Neural crest cell (in vitro differentiated cells): ENCODE measurements at places on chromosomes 13 and 19. TPM values are rescaled to one million over a fixed set of nuclear protein-coding genes. Genes with fewer than 3 reads are reported as not detected.

The ZNF471 gene
- not detected in 2 replicates for total RNA-seq

The STOML3 gene
- total RNA-seq, result not detected in 2 replicates

The KLK4 gene
- not detected in 2 replicates for total RNA-seq

The KIR2DL1 gene
- not detected in 2 replicates for total RNA-seq

The DCLK1 gene
- 20.0 and 22.4 TPM in 2 replicates for total RNA-seq

The LGALS7 gene
- not detected in 2 replicates for total RNA-seq

The ZNF793 gene
- 17.7 and 18.1 TPM in 2 replicates for total RNA-seq

The CEACAM20 gene
- not detected in 2 replicates for total RNA-seq

The LILRA6 gene
- not detected in 2 replicates for total RNA-seq

The CCDC124 gene
- 122 and 126 TPM in 2 replicates for total RNA-seq

The CYP2A6 gene
- total RNA-seq, result not detected in 2 replicates

The TMEM38A gene
- total RNA-seq, result 3.4 and 4.4 TPM in 2 replicates

The GARIN5A gene
- total RNA-seq, result 1.1 and 1.3 TPM in 2 replicates

The FCER2 gene
- total RNA-seq, result not detected in 2 replicates

- no peak for DNase-seq
These were observed 147.3 kb downstream of the LHFPL6 start for GRCh38 chr13:39455521-39456175.

GRCh38 chr19:4984106-4984380 is 15.1 kb downstream of the KDM4B start:
- DNase-seq, result no peak

GRCh38 chr19:39525205-39525604 is 7.4 kb downstream of the EID2B start:
- no peak for DNase-seq

GRCh38 chr13:73369095-73369494 is 310.3 kb downstream of the KLF5 start:
- DNase-seq, result no peak

DNA sequence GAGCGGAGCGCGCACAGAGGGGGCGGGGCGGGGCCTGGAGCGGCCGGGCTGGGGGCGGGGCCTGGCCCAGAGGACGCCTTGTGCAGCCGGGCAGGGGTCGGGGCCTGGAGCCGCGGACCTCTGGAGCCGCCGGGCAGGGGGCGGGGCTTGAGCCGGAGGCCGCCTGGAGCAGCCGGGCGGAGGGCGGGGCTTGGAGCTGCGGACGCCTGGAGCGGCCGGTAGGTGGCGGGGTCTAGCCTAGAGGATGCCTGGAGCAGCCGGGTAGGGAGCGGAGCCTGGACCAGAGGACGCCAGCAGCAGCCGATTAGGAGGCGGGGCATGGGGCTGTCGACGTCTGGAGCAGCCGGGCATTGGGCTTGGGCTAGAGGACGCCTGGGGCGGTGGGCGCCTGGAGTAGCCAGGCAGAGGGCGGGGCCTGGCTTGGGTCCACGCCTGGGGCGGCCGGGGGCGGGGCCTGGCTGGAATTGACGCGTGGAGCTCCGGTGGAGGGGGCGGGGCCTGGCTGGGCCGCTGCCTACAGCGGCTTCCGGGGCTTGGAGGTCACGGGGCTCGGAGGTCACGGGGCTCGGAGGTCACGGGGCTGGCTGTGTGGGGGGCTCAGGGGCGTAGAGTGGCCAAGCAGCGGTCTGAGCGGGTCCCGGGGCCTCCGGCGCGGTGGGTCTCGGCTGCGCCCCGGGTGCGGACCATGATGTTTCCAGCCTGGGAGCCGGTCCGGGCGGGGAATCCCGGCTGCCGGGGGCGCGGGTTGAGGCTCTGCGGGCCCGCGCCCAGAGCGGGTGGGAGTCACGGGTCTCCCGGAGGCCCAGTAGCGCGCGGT is at the start of gene ANKRD10:
ANKRD10 (minus strand) TSS at position 13 of the 817 bp plus-strand sequence. CDS start 135 bp downstream, outside the sequence.
- peak; percentile 98 for DNase-seq

DNA sequence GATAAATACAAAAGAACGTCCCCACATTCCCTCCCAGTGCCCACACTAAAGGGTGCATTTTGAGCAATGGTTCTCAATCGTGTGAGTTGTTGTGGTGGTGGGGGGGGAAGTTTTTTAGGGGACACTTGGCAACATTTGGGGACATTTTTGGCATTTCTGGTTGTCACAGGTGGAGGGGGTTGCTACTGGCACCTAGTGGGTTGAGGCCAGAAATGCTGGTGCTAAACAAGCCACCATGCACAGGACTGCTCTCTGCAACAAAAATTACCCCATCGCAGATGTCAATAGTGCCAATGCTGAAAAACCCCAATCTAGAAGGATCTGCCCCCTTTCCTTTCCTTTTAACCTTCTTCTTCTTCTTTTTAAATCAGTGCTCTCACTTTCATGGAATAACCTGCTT is 453.3 kb downstream of the TSHZ3 start:
- no peak for DNase-seq

DNA sequence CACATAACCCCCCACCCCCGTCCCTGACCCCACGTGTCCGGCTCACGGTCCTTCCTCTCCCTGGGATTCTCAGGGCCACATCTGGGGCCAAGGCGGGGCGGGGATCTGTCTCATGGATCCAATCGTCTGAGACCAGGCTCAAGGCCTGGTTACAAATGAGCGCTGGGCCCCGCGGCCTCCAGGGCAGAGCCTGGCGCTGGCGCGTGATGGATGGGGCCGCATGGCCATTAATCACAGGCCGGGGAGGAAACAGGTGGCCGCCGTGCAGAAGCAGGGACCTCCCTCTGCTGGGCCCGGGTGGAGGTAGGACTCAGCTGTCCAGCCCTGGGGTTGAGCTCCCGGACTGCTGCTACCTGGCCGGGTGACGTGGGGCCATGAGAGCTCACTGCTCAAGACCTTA is 5.8 kb upstream of the TLE5 start:
- no peak for DNase-seq

DNA sequence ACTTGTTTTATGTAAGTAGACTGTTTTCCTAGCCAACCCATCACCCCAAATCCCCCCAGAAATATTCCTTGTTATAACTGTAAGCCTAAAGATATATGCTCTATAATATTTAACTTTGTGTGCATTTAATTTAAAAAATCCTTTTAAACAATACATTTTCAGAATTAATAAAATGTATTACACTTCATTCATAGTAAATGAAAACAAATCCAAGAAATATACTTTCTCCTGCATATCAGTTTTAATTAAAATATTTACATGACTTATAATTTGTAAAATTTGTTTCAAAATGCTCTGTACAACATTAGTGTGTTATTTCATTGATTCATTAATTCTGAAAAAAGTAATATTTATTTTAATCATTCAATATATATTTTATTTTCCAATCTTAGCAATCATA is 669.1 kb upstream of the PCDH20 start:
- DNase-seq, result no peak

DNA sequence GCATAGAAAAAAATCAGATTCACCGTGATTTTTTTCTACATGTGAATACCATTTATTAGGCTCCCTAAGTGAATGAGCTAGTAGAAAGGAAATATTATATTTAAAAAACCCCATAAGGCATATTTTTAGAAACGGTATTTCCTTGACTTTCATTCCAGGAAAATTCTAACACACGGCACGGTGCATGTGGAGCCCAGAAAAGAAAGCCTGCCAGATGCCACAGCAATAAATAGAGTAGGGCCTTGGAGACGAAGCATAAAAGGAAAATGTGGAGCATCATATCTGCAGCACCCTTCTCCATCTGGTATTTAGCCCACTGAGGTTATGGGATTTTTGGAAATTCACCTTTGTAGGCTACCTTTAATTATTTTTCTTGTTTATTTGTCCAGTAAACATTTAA is 314.4 kb downstream of the ENOX1 start:
- DNase-seq, result no peak

- peak; percentile 81 for DNase-seq
These were observed 70.8 kb downstream of the NUFIP1 start for GRCh38 chr13:44918326-44919103.

DNA sequence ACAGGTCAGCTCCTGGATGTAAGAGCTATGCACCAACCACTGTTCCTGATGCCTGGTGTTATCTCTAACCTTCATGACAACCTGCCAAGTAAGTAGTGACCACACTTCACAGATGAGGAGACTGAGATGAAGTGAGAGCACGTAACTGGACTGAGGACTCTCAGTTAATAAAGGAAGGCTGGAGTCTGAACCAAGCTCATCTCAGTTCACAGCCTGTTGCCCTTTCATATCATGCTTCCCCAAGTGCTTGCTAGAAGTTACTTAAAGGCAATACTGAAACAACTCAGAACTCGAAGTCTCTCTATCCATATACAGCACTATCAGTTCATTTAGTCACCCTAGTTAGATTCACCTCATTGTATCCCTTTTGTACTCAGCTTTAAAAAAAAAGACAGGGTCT is 119.7 kb downstream of the ABCC4 start:
- no peak for DNase-seq

DNA sequence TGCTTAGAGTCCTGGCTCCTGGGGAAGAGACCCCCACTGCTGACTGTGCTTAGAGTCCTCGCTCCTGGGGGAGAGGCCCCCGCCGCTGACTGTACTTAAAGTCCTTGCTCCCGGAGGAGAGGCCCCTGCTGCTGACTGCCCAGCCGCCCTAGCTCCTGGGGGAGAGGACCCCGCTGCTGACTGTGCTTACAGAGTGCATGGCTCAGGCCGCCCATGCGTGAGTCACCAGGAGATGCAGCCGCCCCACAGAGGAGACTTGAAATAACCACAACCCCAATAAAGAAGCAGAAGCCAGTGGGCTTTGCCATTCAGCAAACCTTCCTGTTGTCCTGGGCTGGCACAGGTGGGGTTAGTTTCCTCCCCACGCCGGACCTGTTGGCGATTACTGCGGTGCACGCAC is 79.2 kb upstream of the C13orf46 start:
- DNase-seq, result no peak

DNA sequence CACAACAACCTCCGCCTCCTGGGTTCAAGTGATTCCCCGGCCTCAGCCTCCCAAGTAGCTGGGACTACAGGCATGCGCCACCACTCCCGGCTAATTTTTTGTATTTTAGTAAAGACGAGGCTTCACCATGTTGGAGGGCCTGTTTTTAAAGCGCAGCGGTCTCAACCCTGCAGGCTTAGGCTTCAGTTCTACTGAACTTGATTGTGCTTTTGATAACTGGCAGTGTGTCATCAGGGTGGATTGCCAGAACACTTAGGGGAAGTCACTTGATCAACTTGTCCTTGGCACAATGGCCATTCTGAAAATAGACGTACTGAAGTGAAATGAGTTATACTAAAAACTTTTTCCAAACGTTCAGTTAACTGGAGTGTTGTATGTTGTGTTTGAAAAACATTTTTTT is 472.2 kb downstream of the KLF5 start:
- no peak for DNase-seq

DNA sequence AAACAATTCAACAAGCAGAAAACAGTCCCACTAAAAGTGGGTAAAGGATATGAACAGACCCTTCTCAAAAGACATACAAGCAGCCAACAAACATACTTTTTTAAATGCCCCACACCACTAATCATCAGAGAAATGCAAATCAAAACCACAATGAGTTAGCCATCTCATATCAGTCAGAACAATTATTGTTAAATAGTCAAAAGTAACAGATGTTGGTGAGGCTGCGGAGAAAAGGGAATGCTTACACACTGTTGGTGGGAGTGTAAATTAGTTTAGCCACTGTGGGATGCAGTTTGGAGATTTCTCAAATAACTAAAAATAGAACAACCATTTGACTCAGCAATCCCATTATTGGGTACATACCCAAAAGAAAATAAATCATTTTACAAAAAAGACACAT is 8.7 kb downstream of the ZNF529 start:
- DNase-seq, result no peak

DNA sequence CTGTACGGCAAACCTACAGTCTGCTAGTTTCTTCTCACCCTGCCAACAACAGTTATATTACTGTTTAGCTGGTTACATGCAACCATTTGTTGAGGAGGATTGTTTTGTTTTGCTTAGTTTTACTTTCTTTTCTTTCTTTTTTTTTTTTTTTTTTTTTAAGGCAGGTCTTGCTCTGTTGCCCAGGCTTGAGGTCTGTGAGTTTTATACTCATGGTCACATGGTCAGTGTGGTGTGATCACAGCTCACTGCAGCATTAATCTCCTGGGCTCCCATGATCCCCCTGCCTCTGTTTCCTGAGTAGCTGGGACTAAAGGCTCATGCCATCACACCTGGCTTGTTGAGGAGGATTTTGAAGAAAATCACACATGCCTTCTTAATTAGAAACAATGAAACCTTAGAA is 505.6 kb downstream of the GPC5 start:
- DNase-seq, result no peak

- DNase-seq, result peak; percentile 82
These were observed 513 bp downstream of the CIRBP start for GRCh38 chr19:1269478-1270212.

DNA sequence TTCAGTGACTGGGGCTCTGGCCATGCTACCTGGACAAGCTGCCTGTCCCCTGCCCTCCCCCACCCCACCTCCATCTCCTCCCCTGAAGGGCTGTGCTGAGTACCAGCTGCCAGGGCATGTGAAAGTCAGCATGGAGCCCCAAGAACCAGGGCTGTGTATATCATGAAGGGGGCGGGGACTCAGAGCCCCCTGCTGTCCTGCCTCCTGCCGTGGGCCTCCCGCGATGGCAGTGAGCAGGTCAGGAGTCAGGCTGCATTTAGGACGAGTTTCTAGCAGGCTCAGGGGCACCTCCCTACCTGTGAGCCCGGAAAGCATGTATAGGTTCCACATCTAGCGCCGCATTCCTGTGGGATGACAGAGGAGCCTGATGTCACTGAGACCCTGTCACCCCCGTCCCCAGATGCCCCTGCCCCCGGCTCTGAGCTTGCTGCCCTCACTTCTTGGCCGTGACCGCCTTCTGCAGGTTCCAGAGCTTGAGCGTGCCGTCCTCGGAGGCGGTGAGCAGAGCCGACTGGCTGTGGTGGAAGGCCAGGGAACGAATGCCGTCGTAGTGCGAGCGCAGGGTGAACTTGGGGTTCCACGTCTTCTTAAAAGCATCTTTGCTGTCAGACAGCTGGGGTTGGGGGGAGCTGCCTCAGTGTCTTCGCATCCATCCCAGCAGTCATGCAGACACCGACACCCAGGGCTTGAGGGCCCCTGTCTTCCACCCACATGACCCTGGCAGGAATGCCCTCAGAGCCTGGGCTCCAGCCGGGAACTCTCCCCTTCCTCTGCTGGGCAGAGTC is 8.3 kb upstream of the PRKD2 start:
- no peak for DNase-seq

- DNase-seq, result no peak
These were observed 379.0 kb downstream of the OXGR1 start for GRCh38 chr13:96615252-96615651.

DNA sequence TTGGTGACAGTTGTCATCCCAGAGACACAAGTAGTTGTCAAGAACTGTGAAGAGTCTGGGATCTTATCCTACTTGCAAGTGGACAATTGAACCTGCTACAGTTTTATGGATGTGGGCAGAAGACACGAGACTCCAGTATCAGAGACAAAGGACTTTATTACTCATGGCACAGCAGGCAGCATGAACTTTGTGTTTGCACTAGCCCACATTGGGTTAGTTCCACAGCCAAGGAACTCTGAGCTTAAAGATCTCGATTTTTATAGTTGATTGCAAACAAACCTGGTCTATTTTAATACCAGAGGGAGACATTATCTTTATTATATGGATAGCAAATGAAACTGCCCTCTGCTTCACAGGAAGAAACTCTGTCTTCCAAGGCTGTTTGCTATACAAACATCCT is 16.0 kb upstream of the TPM4 start:
- DNase-seq, result no peak

- no peak for DNase-seq
These were observed 13.5 kb upstream of the BSG start for GRCh38 chr19:558770-559439.
